ENCODE measurements at places on chromosomes 7 and 10.

GRCh38 chr7:138796038-138796615 is 1.7 kb upstream of the TMEM213 start:
- DNase-seq = no peak

DNA sequence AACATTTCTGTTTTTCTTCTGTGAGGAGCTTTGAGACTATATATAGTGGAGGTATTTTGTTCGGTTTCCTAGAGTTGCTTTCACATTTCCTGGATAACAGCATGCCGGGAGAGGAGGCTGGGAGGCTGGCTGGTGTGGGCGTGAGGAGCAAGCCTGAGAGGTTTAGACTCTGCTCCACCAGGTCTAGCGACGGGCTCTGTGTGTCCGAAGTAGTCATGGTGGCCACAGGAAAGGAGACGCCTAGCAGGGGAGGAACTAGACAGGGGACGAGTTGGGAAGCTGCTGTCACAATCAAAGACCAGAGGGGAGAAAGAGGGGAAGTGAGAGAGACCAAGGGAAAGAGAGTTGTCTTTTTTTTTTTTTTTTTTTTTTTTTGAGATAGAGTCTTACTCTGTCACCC is 19.6 kb downstream of the PTPRE start:
- no peak for DNase-seq

GRCh38 chr7:100044718-100045117 is 4.9 kb upstream of the ZSCAN21 start:
- no peak for DNase-seq

DNA sequence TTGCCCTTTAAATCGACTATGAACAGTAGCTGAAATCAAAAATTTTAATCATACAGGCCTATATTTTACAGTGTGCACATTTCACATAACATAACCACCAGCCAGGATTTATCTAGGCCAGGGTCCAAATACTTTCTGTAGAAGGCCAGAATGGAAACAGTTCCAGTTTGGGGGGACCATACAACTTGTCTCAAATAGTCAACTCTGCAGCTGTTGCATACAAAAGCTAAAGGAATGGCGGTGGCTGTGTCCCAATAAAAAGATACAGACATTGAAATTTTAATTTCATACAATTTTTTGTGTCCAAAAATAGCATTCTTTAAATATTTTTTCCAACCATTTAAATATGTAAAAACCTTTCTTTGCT is 742 bp upstream of the TYSND1 start:
- no peak for DNase-seq

DNA sequence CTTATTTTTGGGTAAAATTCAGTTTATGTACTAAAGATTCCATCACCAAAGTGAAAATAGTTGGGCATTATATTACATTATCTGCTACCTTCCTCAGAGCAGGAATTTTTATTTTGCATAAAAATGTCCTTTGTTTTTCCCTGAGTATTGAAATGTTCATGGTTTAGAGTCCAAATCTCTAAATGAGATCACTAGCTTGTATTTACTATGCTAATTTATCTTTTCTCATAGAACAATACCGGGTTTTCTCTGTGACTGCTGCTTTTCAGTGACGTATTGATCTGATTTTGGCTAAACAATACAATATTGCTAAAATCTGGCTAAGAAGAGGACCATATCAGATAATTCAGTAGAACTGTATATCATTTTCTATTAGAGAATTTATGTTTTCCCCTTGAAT is 89.6 kb upstream of the TEX47 start:
- DNase-seq = no peak

- no peak for DNase-seq
Measured at GRCh38 chr7:157694376-157694665, 357.5 kb downstream of the DNAJB6 start.

- no peak for DNase-seq
Measured at GRCh38 chr10:30836406-30836805, 195.3 kb downstream of the ZNF438 start.

- no peak for DNase-seq
Measured at GRCh38 chr7:155845226-155845625, 33.0 kb upstream of the SHH start.

- DNase-seq = no peak
Measured at GRCh38 chr7:118583641-118584040, 359.1 kb downstream of the ANKRD7 start.
